ENCODE measurements at places on chromosomes 12 and 14. TPM values are rescaled to one million over a fixed set of nuclear protein-coding genes. Genes with fewer than 3 reads are reported as not detected.
A peak's percentile ranks its signal among the peaks of the same experiment; 100 is the strongest.

Gene MAPKAPK5
- 64.8 TPM for polyA plus RNA-seq

Gene A2ML1
- polyA plus RNA-seq, result not detected

Gene RTL1
- polyA plus RNA-seq, result not detected

GRCh38 chr14:42149609-42150261, 543.1 kb downstream of the LRFN5 start:
- no peak overlapping the region for H3K27ac ChIP-seq
- no peak for DNase-seq
- no peak overlapping the region for H3K4me3 ChIP-seq

- H3K4me1 ChIP-seq, result peaks cover 14% of the 10 kb centered on the region
- H3K27ac ChIP-seq, result no peak overlapping the region
- no peak for DNase-seq
- H3K36me3 ChIP-seq, result no peaks in the 10 kb centered on the region
Observed at GRCh38 chr12:42283739-42284138, 42.2 kb downstream of the ZCRB1 start.

GRCh38 chr14:100060760-100061159, 4.5 kb upstream of the EVL start:
- no peak for DNase-seq
- H3K27ac ChIP-seq, result peak overlapping the region; percentile 52
- peaks cover 8% of the 10 kb centered on the region for H3K4me1 ChIP-seq
- no peak overlapping the region for H3K4me3 ChIP-seq
- H3K27me3 ChIP-seq, result no peaks in the 10 kb centered on the region

DNA sequence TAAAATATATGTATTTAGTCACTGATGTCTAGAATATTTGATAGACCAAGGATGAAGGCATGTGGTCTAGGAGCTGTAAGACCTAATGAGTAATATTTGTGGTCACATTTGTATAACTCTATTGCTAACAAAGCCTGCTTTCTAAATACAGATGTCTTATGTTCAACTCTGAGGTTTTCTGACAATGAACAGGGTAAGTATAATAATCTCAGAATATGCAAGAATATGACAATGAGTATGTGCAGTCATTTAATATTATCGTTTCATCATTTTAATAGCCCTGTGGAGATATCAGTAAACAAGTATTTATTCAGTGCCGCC, 389.6 kb downstream of the LRIG3 start:
- H3K4me1 ChIP-seq, result no peaks in the 10 kb centered on the region
- H3K27ac ChIP-seq, result no peak overlapping the region
- no peaks in the 10 kb centered on the region for H3K27me3 ChIP-seq
- no peaks in the 10 kb centered on the region for H3K36me3 ChIP-seq
- H3K4me3 ChIP-seq, result no peak overlapping the region

GRCh38 chr12:2225696-2226095, 172.9 kb downstream of the CACNA1C start:
- DNase-seq, result no peak
- H3K4me3 ChIP-seq, result no peak overlapping the region
- no peaks in the 10 kb centered on the region for H3K27me3 ChIP-seq
- H3K27ac ChIP-seq, result no peak overlapping the region
- H3K4me1 ChIP-seq, result no peaks in the 10 kb centered on the region

GRCh38 chr12:49264466-49264872, 413 bp upstream of the TUBA1C start:
- peak overlapping the region; percentile 84 for H3K27ac ChIP-seq
- peak overlapping the region; percentile 82 for H3K4me3 ChIP-seq
- H3K4me1 ChIP-seq, result peaks cover 2% of the 10 kb centered on the region
- DNase-seq, result no peak
- no peaks in the 10 kb centered on the region for H3K27me3 ChIP-seq

- H3K27me3 ChIP-seq, result no peaks in the 10 kb centered on the region
- no peak for DNase-seq
- no peaks in the 10 kb centered on the region for H3K36me3 ChIP-seq
- no peak overlapping the region for H3K4me3 ChIP-seq
- H3K4me1 ChIP-seq, result no peaks in the 10 kb centered on the region
Observed at GRCh38 chr12:50828121-50828520, 14.6 kb upstream of the TMPRSS12 start.

DNA sequence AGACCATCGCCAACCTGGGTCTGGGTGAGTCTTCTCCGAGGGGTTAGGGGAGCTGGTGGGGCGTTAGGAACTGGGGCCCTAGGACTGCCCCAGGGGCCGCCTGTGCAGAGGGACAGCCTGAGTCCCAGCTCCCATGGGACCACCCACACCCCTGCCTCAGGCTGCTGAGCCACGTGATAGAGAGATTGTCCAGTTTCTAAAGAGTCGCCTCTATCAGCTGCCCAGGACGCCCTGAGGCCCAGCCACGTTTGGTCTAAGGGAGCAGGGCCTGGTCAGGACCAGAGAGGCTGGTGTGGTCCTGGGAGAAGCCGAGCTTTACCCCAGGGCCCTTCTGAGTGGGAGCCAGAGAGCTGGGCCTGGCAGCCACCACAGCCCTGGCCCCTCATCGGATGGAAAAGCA, 107.1 kb downstream of the LGMN start:
- H3K27ac ChIP-seq, result no peak overlapping the region
- H3K27me3 ChIP-seq, result no peaks in the 10 kb centered on the region
- peaks cover 6% of the 10 kb centered on the region for H3K36me3 ChIP-seq
- DNase-seq, result no peak
- H3K4me1 ChIP-seq, result no peaks in the 10 kb centered on the region
- H3K4me3 ChIP-seq, result no peak overlapping the region

DNA sequence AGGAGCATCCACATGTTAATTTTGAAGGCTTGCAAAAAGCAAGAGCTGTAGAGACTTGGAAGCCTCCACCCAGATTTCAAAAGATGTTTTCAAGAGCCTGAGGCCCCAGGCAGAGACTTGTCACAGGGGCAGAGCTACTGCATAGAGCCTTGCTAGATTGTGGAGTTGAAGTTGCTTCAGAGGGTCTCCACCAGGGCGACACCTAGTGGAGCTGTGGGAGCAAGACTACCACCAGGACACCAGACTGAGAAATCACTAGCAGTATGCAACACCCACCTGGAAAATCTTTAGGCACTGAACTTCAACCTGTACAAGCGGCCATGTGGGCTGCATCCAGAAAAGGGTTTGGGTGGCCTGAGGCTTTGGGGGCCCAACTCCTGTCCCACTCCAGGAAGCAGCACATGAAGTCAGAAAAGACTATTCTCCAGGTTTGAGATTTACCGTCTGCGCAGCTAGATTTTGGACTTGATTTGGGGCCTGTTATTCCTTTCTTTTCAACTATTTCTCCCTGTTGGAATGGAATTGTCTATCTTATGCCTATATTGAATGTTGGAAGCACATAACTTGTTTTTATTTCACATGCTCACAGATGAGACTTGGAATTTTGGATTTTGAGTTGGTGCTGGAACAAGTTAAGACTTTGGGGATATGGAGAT, 508.6 kb downstream of the FLRT2 start:
- H3K4me1 ChIP-seq, result no peaks in the 10 kb centered on the region
- no peak for DNase-seq
- no peaks in the 10 kb centered on the region for H3K36me3 ChIP-seq
- H3K27ac ChIP-seq, result no peak overlapping the region

Measured in small intestine (tissue), 16 donors.